HT1080 (cell line): ENCODE measurements at places on chromosomes 1 and 21. TPM values are rescaled to one million over a fixed set of nuclear protein-coding genes. Genes with fewer than 3 reads are reported as not detected.

DNA sequence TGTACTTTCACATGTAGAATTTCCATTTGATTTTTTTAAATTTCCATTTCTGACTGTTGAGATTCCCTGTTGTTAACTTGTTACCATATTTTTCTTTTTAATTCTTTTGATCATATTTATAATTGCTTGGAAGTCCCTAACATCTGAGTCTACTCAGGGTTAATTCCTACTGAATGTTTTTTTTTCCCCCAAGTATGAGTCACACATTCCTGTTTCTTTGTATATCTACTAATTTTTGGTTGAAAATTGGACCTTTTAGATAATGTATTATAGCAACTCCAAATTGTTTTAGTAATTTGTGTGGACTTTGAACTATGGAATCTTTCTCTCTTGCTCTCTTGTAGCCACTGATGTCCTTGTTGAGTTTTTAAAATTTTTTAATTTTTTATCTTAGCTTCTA, 54.6 kb downstream of the STXBP3 start:
- no peak for DNase-seq

- DNase-seq, result peak; percentile 93
Observed at GRCh38 chr1:8702850-8703810, 114.3 kb downstream of the RERE start.

GRCh38 chr1:168019407-168019806, 82.5 kb upstream of the MPC2 start:
- no peak for DNase-seq

DNA sequence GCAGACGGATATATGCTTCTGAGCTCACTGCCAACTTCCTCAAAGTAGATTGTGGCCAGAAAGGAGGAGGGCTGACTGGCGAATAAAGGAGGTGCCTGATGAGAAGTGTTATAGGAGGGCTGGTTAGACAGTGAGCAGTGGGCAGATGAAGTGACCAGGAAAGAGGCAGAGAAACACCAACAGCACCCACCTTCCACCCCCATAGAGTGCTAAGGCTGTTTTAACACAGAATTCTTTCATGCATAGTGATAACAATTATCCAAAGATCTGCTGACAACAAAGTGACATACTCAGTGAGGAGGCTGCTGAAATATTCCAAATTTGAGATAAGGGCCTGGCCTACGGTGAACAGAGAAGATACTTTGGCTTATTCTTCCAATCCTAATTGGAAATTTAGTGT, 21.2 kb upstream of the MTR start:
- no peak for DNase-seq

- DNase-seq, result no peak
Observed at GRCh38 chr21:36964398-36964797, 2.1 kb downstream of the HLCS start.

- no peak for DNase-seq
Observed at GRCh38 chr1:172885971-172886370, 164.8 kb downstream of the TNFSF18 start.

DNA sequence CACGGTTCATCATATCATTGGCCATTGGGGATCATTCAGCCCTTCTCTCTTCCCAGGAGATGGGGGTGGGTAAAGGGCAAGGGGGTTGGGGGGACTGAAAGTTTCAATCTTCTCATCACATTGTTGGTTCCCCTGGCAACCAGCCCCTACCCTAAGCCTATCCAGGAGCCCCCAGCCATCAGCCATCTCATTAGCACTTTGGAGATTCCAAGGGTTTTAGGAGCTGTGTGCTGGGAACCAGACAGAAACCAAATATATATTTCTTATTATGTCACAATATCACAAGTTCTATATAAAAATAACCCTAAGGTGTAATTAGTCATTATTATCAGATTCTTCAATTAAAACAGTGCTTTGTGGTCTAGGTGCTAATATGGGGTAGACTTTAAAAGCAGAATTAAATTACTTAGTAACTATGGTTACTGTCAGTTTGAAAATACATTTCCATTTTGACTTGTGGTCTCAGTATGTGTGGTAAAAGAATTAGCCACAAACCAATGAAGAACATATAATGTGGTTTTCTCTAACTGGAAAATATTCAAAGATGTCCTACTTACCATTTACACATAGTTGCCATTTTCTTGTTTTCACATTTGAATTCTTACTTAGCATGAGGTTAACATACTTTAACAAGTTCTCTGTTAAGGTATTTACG, 28.1 kb downstream of the IL23R start:
- DNase-seq, result no peak

- DNase-seq, result no peak
Observed at GRCh38 chr1:38571726-38572125, 287.8 kb downstream of the RRAGC start.

- DNase-seq, result no peak
Observed at GRCh38 chr1:214271174-214271858, 9.6 kb upstream of the SMYD2 start.

GRCh38 chr1:117572546-117572945, 33.3 kb upstream of the TENT5C start:
- DNase-seq, result no peak

DNA sequence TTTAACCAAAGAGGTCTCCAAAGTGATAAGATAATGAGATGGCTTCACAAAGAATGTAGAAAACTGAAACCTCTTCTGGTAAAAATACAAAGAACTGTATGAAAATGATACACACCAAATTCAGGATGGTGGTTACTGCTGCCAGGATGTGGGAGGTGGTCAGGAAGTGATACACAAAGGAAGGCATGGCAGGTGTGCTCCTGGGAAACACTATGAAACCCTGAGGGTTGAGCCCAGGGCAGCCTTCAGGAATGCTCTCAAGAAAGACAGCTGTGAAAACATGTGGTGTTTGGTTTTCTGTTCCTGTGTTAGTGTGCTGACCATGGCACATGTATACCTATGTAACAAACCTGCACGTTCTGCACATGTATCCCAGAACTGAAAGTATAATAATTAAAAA, 109.3 kb downstream of the NTNG1 start:
- DNase-seq, result peak; percentile 89

GRCh38 chr1:166905900-166906299, 29.8 kb upstream of the TADA1 start:
- peak; percentile 93 for DNase-seq

The KCNN3 gene
- 0.20 and 0.34 TPM in 2 replicates for total RNA-seq

The MYOM3 gene
- total RNA-seq, result 0.97 and 1.5 TPM in 2 replicates

The NTMT2 gene
- not detected in 2 replicates for total RNA-seq

The SPOCD1 gene
- total RNA-seq, result 16.4 and 25.2 TPM in 2 replicates

The VHLL gene
- total RNA-seq, result not detected in 2 replicates

The MROH7 gene
- not detected in 2 replicates for total RNA-seq
